EH (cell line): ENCODE measurements at places on chromosomes 4 and X.

DNA sequence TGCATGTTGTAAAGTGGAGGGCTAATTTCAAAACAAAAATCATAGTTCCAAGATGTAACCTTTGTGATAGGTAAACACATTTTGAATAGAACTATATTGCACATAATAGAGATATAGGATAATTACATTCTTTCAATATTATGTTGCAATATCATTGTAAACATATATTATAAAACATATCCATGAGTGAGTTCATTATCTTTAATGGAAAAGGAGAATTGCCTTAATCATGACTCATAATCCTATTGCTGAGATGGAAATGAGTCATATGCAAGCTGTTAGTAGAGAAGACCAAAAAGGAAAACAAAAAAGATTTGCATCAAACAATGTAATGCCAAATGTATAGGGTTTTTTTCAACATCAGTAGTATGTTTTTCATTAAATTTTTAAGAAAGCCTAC is 73.7 kb upstream of the WDR44 start:
- DNase-seq = peak; percentile 0

- no peak for DNase-seq
Measured at GRCh38 chrX:67714004-67714403, 170.2 kb downstream of the AR start.

- DNase-seq = no peak
Measured at GRCh38 chrX:101171883-101172400, 47.6 kb upstream of the DRP2 start.

- peak; percentile 18 for DNase-seq
Measured at GRCh38 chrX:154443479-154443910, 446 bp upstream of the FAM50A start.

DNA sequence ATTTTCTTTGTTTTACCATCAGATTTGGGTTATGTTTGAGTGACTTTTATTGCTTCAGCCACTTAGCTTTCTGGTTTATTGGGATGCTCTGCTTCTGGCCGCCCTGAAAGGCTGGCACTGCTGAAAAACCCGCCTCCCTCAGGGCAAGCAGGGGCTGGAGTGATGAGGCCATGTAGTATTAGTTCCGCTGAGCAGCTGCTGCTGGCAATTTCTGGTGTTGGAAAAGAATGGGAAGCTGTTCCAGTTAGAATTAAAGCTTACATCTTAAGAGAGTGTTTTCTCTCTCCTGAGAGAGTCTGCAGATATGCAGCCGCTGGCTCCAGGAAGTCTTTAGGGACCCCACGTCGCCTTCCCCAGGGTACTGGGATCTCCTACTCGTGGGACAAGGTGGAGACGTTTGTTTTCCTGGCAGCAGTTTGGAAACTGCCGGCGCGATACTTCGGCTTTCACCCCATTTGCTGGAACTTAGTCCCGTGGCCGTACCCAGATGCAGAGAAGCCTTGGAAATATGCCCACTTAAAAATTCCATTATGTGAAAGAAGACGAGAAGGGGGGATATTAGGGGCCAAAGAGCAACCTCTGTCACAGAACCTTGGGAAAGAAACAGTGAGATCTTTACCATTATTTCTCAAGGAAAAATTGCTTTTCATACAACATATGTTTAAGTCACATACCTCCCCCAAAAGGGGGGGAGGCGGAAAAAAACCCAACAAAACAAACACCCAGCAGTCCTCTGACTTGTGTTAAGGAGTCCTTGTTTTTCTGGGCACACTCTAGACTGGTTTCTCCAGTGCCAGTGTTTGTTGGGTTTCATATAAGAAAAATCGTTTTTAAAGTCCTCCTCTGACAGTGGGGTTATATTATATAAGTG is 72.6 kb downstream of the TMEM131L start:
- peak; percentile 29 for DNase-seq

- no peak for DNase-seq
Measured at GRCh38 chr4:153472122-153473037, 6.2 kb downstream of the TMEM131L start.

- peak; percentile 1 for DNase-seq
Measured at GRCh38 chr4:125484912-125485311, 170.2 kb downstream of the FAT4 start.

- no peak for DNase-seq
Measured at GRCh38 chr4:61886131-61886530, 686.0 kb downstream of the ADGRL3 start.

DNA sequence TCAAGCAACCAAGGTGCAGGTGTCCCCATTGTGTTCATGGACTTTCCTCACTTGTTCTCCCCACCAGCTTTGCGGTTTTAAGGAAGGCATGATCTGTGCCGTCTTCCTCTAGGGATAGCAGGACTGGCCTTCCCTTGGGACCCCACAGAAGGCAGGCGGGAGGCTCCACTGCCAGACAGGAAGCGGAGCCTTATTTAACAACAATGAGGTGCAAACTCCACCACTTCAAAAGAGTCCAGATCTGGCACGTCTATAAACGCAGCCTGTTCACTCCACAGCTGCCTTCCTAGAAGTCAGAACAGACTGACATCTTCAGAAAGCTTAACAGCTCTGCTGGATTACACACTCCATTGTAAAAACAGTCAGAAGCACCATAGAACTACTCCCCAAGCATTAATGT is 1.7 kb upstream of the GPR143 start:
- DNase-seq = no peak

DNA sequence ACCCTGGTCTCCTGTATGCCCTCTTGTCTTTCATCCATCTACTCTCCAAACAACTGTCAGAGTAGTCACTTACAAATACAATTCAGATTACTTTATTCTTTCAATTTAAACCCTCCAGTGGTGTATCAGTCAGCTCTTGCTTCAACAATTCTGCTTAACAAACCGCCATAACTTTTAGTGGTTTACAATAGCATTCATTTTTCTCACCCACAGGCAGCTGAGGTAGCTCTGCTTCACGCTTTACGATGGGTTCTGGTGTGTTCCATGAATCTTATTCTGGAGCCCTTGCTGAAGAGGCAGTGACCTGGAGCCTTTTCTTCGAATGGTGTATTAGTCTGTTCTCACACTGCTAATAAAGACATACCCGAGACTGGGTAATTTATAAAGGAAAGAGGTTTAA is 86.2 kb upstream of the CAMK2D start:
- no peak for DNase-seq

DNA sequence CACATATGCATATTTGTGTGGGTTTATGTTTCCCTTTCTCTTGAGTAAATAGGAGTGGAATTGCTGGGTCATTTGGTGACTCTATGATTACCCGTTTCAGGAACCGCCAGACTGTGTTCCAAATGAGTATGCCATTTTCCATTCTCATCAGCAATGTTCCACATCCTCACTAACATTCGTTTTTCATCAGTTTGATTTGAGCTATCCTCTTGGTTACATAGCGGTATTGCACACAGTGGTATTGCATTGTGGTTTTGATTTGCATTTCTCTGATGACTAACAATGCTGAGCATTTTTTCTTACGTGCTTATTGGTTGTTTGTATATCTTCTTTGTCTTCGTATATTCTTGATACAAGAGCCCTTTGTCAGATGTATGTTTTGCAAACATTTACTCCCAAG is 218.0 kb upstream of the AMOT start:
- DNase-seq = no peak

DNA sequence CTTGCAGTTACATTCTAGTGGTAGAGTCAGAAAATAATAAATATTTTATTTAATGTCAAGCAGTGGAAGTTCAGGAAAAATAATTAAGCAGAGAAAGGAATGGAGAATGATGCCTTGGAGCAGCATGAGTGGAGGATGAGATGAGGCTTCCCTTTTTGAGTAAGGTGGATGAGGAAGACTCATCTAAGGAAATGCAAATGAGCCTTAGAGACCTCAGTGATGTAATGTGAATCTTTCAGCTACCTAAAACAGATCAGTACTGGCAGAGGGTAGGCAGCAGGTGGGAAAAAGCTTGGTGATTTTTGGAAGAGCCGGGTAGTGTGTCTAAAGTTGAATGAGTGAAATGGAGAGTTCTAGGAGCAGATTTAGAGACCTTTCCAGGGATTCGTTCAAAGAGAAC is 118.2 kb downstream of the GRID2 start:
- DNase-seq = no peak

DNA sequence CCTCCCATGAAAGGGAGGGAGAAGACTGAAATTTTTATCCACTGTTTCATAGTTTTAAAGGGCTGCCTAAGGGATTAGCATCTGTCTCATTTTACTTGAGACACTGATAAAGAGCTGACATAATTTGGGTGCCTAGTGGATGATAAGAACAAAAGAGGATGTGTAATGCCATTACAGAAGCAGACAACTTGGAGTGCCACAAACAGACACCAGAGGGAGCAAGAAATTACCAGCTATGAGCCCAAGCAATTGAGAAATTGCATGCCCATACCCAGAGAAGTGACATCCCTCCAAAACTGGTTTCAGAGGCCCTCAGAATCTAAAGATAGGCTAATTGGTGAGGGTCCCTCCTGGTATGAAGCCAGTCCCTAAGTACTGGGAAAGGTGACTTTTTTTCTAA is 38.5 kb upstream of the POU3F4 start:
- no peak for DNase-seq

- DNase-seq = no peak
Measured at GRCh38 chr4:144592264-144592663, 53.7 kb upstream of the HHIP start.

- peak; percentile 62 for DNase-seq
Measured at GRCh38 chrX:7145454-7145853, 2.1 kb upstream of the STS start.

DNA sequence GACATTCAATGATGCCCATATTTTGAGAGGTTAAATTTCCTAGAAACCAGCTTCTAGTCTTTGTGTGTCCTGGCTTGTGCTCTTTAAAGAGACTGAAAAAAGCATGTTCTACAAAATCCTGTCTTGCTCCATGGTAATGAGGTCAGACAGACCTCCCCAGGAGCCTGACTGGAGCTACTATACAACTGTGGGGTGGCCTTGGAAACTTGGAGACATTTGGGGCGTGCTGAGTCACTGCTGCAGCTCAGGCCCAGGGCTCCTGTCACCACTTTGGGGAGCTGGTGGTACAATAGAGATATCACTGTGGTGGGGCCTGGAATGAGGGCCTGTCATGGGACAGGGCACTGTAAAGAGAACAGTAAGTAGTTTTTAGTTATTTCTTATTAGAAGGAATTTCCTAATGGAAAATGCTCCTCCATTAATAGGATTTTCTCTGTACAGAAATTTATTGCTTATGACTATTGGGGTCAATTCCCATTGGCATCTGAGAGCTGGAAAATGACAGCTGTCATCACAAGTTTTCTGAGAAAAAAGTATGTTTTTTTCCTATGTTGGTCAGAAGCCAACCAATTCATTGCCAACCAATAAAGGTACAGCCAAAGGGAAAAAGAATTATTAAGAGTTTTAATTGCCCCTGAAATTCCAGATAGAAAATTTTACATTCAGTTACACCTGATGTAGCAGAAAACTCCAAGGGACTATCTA is 207.4 kb upstream of the JADE1 start:
- peak; percentile 47 for DNase-seq

GRCh38 chr4:181858741-181859140 is 384.5 kb upstream of the TENM3 start:
- DNase-seq = no peak

- DNase-seq = no peak
Measured at GRCh38 chr4:152824561-152824960, 44.8 kb downstream of the ARFIP1 start.

DNA sequence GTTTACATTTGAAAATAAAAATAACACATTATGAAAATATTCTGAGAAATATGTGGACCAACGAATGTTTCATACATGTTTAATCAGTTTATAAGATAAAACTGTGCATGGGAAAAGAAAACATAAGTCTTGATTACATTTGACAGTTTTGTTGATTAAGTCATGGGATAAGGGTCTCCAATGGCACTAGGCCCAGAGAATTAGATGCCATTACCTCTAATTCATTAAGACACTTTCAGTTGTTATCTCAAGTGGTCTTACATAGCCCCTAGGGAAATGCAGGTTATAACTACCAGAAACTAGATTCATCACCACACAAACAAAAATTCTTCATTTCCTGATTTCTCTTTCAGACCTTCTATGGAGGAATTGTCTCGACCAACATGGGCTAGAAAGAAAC is 300.8 kb downstream of the PCDH7 start:
- no peak for DNase-seq

DNA sequence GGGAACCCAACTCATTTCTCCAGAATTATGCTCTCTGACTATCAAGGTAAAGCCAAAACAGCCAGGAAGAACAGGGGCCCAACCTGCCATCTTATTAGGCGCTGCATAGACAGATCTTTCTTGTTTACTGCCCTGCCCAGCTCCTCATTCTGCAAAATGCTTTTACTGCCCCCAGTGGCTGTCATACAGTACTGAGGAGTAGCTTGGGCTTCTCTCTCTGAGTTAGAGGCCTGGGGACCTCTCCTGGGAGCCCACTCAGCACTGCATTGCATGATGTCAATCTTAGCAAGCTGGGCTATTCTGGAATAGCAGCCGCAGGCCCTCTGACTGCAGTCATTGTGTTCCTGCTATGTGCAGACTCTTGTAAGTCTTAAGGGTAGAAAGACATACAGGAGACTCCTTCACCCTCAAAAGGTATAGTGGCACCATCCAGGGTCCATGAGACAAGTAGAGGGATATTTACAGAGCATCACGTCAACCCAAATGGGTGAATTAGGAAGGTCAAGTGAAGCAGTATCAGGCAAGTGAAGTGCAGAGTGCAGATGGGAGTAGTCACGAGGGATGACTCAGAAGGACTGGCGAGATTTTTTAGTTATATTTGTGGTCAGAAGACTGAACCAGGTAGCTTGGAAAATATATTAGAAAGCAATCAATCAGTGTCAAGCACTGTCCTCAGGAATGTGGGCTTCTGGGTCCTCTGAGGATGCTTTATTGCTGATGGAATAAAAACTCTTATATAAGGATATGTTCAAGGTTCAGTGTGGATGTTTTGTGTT is 294.1 kb upstream of the SFRP2 start:
- peak; percentile 17 for DNase-seq

GRCh38 chrX:49165901-49166881 is 3.6 kb downstream of the MAGIX start:
- peak; percentile 63 for DNase-seq

DNA sequence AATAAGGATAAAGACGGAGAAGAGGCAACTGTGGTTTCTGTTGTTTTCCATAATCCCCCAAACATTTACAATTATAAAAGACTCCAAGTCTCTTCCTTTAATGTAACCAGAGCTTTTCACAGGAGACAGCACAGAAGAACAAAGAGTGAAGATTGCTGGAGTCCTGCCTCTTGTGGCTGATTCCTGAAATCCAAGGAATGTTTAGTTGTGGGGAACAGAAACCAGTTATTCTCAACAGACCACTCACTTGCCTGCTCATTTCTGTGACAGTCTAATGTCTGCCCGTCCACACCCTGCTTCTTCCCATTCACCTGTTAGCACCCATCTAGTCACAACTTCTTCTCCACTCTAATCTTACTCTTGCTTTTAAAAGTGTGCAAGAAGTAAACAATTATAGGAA is 12.1 kb downstream of the TEX13B start:
- no peak for DNase-seq

DNA sequence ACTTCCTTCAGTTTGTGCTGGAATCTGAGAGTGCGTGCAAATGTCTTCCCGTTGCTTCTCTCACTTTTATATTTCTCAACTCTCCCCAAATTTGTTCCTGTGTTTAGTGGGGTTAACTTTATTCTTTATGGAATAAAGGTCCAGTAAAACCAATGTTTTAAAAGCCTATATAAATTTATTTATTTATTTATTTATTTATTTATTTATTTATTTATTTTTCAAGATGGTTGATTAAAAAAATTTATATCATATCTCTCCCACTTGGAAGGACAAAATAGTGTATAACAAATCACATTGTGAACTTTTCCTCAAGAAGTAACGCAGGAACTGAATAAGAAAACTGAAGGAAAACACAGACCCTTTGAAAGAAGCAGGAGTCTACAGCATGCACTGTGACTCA is 95.3 kb upstream of the ITM2A start:
- DNase-seq = no peak

GRCh38 chr4:76301068-76301774 is 5.3 kb upstream of the STBD1 start:
- peak; percentile 86 for DNase-seq
